A172 (cell line): ENCODE measurements at places on chromosomes 7 and 10. TPM values are rescaled to one million over a fixed set of nuclear protein-coding genes. Genes with fewer than 3 reads are reported as not detected.

The APBB1IP gene
- not detected in 2 replicates for total RNA-seq

The UCMA gene
- total RNA-seq, result not detected in 2 replicates

The IL2RA gene
- total RNA-seq, result not detected in 2 replicates

The RET gene
- total RNA-seq, result 0.38 and 5.3 TPM in 2 replicates

The GRID2IP gene
- total RNA-seq, result 0.03 and 0.22 TPM in 2 replicates

The LBX1 gene
- total RNA-seq, result 1.1 and 1.2 TPM in 2 replicates

GRCh38 chr7:116532102-116532688 lies 7.4 kb downstream of the CAV1 start:
- DNase-seq, result no peak

- DNase-seq, result no peak
Observed at GRCh38 chr7:79352323-79352722, 101.1 kb downstream of the MAGI2 start.

GRCh38 chr10:60140651-60141632 lies 234.6 kb upstream of the CCDC6 start:
- DNase-seq, result peak; percentile 71

DNA sequence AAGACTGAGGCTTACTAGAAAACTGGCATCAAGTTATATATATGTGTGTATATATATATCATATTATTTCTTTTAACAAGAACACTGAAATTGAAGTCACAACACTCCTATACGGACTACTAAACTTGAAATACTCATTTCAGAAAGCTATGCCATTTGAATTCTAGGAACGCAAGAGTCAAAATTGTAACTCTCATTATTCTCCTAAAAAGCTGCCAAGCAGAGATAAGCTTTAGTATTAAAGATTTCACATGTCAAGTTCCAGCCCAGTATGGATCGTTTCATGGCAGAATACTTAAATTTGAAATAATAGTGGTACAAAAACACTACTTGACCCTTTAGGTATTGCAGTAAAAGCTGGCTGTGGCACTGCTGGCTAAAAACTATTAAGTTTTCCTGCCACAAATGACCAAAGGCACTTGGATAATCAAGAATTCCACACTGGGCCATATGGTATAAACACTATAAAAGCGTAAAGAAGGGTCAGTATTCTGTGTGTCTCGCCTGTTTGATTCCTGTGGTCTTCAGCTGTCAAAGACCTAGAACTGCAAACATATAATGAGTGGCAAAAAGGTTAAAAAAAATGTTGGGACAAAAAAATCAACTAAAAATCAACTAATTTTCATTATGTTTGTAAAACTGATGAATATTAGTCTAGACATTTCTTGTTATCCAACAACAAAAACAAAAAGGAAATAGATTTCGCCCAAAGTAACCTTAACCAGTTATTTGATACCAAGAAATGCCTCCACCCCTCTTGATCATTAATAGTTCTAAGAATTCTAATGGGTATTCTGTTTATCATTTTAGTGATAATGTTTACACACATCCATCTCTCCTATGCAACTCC lies 2.4 kb downstream of the CCDC71L start:
- DNase-seq, result no peak

- no peak for DNase-seq
Observed at GRCh38 chr7:35257251-35258124, 3.6 kb upstream of the TBX20 start.

DNA sequence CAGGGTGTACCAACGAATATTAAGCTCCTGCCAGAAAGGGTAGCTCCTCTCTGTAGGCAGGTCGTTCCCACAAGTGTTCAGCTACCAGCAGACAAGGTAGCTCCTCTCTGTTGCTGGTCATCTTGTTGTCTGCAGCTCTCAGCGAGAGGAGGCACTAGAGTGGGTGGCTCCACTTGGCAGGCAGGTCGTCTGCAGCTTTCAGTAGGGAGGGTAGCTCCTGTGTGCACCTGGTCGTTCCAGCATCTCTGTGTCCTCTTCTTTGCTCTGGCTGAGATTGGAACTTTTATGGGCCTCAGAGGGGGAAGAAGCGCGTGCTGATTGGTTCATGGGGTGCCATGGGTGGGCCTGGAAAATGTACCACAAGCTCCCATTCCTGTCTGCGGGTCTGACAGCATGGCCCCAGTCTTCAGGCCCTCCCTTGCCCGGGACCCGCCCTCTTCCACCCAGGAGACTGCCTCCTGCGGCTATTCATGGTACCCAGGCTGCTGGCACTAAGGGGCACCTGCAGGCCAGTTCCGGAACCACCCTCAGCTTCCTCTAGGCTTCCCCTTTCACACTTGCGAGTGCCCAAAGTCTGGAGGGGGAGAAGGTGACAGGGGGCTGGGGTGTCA lies 63.9 kb upstream of the CACNA2D1 start:
- no peak for DNase-seq

- DNase-seq, result no peak
Observed at GRCh38 chr10:48672596-48673265, 11.9 kb upstream of the WDFY4 start.

DNA sequence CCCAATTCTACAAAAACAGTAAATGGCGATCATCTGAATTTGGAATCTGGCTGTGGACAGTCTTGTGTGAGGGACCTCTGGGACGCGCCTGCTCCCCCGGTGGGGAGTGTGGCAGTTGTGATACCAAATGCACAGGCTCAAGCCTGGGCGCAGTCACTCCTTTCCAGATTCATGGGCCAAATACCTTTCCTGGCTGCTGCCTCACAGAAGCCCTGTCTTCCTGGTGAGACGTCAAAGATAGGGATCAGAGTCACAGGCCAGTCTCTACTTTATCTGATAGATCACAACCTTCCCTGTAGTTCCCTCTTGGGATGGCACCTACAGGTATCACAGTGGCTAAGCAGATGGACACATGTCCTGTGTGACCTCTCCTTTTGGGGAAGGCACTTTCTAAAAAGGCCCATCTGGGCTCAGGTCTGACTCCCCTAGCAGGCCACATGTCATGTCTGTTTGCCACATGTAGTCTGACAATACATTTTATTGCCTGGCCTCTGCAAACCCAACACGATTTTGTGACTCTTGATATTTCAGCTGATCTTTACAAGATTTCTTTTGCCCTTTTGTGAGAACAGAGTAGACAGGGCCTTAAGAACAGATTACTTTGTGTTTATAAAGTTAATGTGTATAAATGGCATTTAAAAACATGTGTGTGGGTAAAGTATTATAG lies 150.1 kb downstream of the SNX10 start:
- DNase-seq, result no peak
